Dermis blood vessel endothelial cell (primary cell): ENCODE measurements at places on chromosomes 5 and 9.

- no peak for DNase-seq
Measured at GRCh38 chr9:6525326-6526045, 112.5 kb downstream of the UHRF2 start.

DNA sequence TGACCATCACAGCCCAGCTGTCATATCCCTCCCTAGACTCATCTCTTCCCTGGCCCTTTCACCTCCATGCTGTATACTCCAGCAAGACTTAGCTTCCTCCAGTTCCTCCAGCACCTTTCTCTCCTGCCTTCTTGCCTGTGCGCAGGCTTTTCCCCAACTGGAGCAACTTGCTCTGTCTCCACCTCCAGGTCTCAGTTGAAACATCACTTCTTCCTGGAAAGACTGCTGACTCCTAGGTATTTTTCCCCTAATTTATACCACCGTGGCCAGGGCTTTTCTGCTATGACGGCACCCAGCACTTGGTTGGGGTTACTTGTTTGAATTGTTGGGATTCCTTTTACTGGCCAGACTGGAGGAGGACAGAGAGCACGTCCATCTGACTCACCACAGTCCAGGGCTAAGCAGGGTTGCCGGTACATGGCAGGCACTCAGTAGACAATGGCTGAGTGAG, 67.5 kb downstream of the KCNIP1 start:
- DNase-seq = peak; percentile 77

GRCh38 chr9:21520501-21521228, 38.6 kb upstream of the IFNE start:
- DNase-seq = no peak

- no peak for DNase-seq
Measured at GRCh38 chr9:101912698-101913097, 174.3 kb upstream of the GRIN3A start.

DNA sequence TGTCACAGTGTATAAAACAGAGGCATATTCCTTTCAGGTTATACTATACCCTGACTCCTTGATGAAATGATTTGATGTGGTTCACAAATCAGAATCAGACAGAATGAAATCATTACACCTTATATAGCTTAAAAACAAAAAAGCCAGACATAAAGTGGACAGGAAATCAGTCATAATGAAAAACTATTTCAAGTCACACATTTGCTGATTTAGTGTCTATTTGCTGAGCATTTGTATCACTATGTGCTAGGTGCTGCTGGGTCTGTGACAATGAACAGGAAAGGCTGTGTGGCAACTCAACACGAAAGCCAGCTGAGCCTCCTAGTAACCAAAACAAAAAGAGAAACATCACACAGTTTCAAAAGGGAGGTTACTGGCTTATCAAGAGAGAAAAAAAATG, 194.0 kb downstream of the EFNA5 start:
- peak; percentile 96 for DNase-seq

- no peak for DNase-seq
Measured at GRCh38 chr9:110170357-110171257, 37.4 kb downstream of the C9orf152 start.

DNA sequence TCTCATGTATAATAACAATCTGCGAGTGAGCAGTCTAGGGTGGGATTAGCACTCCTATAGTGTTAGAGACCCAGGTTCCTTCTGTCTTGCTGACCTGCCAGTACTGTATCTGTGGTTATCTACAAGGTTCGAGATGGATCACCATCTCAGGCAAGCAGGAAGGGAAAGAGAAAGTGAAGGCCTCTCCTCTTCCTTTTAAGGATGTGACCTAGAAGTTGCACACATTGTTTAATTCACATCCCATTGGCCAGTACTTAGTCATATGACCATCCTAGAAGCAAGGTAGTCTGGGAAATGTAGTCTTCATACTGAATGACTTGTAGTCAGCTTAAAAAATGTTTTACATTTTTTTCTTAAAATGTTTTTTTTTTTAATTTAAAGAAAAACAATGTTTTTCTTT, 168.6 kb downstream of the CARTPT start:
- peak; percentile 77 for DNase-seq

DNA sequence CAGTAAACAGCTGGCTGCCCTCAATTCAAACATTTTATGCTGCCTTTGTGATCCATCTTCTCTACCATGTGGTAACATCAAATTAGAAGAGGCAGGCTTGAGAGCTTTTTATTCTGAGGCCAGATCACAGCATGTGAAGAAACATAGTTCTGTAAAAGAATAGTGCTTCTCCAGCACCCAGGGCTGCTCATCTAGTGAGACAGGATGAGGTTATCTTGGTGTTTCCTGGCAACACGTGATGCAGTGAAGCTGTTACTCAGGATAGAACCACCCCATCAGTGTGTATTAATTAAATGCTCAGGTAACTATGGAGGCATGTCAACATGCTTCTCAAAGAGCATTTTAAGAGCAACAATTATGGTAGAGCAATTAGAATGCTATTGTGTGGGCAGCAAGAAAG, 400.5 kb upstream of the ACO1 start:
- no peak for DNase-seq

DNA sequence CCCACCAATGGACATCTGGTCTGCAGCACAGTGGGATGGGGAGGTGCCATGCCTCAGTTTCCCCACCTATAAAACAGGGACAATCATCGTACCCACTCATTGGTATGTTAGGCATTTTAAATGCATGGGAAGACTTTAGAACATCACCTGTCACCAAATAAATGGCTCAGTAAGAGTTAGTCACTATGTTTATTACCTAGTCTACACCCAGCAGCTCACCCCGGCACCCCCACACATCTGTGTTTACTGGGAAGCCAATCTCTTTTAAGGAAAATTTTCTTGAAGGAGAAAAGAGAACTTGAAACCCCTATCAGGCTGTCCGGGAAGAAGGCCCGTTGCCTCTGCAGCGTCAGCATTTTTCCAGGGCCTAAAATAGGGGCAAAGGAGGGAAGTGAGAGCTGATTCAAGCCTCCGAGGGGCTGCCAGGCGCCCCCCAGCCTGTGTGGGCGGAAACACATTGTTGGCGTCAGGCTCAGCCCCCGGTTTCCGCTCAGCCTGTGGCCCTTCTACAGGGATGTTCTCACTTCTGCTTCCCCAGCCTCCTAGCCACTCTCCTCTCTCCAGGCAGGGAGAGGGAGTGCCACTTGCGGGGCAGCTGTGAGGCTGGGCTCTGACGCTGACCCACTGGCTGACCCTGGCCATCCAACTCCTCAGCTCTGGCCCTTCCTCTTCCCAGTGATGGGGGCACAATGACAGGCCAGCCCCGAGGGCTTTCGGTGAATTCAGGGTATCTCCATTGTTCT, 4.6 kb downstream of the CSF1R start:
- peak; percentile 64 for DNase-seq

- DNase-seq = no peak
Measured at GRCh38 chr9:104795082-104795481, 31.2 kb downstream of the NIPSNAP3B start.

DNA sequence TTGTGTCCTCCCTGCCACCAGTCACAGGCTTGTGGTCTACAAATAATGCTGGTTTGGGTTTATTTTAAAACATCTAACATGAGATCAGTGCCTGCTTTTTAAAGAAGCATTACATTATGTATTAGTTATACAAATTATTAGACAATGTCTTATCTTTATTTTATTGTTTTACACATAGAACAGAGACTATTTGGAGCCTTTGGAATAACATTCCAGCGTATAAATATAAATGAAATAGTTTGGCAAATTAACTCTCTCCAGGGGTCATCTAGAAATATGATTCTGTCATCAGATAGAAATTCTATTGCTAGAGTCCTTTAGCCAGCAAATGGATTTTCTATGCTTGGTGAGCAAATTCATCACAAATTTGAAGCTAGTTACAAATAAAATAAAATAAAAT, 22.4 kb downstream of the MAP1B start:
- DNase-seq = no peak

DNA sequence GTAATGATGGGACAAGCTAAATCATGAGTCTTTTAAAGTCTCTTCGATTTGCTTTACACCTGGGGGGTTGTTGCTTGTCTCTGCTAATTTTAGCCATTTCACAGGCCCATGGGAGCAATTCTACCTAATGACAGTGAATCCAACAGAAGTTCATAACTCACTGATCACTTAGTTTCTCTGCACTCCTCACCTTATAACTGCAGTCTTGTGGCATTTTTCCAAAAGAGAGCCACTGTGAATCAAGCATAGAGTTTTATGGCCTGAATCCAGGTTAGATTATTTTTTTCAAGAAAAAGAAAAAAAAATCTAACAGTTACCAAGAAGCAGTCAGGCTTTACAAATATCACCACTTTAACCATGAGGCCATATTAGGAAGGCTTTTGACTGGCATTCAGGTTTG, 1.5 kb upstream of the IL7R start:
- DNase-seq = peak; percentile 18

DNA sequence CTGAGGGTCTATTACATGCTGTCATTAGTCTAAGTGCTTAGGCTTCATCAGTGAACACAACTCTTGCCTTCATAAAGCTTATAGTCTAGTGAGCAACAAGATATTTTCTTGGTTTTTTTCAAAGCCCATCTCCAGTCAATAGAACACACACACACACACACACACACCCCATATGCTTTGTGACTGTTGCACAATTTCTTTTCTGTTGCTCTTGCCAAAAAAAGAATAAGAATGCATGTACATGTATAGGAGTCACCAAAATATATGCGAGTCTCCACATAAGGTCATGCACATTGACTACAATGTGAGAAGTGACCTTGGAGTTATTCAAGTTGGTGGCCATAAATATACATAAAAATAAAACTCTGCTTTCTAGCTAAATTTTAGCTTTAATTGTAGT, 351.5 kb upstream of the TLE4 start:
- DNase-seq = no peak

GRCh38 chr5:138282920-138283742, 8.7 kb upstream of the GFRA3 start:
- DNase-seq = peak; percentile 75

GRCh38 chr9:79902825-79903600, 331.2 kb downstream of the TLE4 start:
- no peak for DNase-seq

GRCh38 chr5:154395407-154396106, 50.2 kb upstream of the SAP30L start:
- peak; percentile 60 for DNase-seq

DNA sequence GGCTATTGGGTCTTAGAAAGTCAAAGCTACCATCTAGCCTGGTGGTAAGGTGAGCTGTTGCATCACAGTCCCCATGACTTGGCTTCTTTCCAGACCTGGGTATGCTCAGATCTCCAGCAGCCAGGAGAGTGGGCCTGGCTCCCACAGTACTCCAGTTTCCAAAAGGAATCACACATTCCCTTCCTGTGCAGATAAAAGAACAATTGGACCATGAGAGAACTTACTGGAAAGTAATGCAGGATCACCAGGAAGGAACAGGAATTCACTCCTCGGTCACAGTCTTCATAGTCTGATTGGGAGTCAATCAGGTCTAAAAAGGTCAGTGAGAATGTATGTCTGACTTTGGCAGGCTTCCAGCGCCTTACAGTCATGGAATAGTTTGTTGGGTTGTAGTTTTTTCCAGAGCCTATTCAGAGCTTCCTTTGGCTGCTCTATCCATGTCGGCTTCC, 47.8 kb upstream of the CD180 start:
- DNase-seq = peak; percentile 97

GRCh38 chr9:135146766-135147473, 59.5 kb downstream of the OLFM1 start:
- DNase-seq = no peak

- no peak for DNase-seq
Measured at GRCh38 chr5:93829346-93829745, 87.9 kb upstream of the POU5F2 start.

DNA sequence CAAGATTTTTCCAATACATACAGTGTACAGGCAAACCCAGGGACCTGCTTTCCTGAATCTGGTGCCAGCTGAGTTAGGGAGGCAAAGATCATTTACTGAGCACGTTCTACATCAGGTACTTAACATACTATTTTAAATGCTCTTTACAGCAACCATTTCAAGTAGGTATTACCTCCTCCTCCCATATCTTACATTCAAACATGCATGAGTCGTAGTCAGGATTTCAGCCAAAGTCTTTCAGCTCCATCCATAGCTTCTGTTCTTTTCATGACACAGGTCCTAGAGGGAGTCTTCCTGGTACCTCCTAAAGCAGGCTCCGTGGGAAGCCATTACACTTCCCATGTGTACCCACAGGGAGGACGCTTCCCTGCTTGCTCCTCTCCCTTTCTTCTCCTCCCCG, 11.7 kb downstream of the KCNV2 start:
- no peak for DNase-seq

DNA sequence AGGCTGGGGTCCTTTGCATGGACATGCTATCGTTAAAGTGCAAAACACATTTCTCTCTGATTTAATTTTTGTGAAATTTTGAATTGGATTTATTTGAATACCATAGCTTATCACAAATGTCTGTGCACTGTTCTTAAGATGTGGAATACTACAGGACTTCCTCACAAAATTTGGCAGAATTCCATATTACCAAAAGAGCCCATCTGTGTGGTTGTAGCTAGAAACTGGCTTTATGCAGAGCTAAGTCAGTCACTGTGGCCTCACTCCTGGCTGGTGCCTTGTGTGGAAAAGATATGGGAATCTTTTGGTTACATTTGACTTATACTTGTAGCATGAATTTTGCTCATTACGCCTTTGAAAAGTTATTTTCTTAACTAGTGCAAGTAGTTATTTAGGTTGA, 35.5 kb downstream of the ACO1 start:
- no peak for DNase-seq

DNA sequence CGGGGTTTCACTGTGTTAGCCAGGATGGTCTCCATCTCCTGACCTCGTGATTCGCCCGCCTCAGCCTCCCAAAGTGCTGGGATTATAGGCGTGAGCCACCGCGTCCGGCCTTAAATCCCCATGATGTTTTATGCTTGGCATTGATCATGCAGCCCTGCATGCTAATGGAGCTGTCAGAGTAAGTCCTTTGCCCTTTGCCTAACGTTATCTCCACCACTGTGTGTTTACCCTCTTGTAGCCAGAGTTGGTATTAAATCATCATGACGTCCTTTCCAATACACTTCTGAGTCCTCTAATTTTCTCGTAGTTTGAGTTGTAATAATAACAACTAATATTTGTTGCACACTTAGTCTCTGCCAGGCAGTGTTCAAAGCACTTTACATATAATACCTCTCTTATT, 57.2 kb upstream of the ZFAND5 start:
- no peak for DNase-seq

- DNase-seq = peak; percentile 54
Measured at GRCh38 chr5:146426853-146427618, 20.1 kb upstream of the TCERG1 start.

DNA sequence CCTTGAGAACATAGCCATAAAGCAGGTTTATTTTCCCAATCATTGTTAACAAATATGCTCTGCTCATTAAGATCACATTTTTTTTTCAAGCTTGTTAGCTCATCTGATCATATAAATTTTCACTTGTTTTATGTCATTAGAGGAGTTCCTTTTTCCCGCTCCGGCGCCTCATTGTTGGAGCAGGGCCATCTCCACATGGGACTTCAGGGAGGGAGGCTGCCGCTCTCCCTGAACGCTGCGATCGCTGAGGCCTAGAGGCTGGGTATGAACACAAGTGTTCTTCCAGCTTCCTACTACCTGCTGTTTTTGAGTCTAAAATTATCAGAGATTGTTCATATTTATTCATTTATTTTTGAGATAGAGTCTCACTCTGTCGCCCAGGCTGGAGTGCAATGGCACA, 246.9 kb downstream of the MPDZ start:
- DNase-seq = no peak
